ENCODE measurements at places on chromosomes 5 and 9. TPM values are rescaled to one million over a fixed set of nuclear protein-coding genes. Genes with fewer than 3 reads are reported as not detected.

DNA sequence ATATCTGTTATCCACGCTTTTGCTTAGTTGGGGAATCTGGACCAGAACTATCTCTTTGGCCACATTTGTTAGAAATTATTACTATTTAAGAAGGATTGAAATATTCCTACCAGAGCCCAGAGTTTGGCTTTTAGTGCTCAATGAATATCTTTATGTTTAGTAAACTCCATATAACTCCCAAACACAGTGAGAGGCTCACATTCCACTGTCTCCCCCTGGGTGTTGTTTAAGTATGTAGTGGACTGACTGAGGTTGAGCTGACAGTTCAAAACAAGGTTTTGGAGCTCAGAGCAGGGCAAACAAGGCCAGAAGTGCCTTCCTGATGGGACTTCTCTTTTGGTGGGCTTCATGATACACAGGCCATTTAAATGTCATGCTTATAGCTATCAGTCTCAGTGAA is 216.0 kb downstream of the SMARCA2 start:
- DNase-seq = no peak

DNA sequence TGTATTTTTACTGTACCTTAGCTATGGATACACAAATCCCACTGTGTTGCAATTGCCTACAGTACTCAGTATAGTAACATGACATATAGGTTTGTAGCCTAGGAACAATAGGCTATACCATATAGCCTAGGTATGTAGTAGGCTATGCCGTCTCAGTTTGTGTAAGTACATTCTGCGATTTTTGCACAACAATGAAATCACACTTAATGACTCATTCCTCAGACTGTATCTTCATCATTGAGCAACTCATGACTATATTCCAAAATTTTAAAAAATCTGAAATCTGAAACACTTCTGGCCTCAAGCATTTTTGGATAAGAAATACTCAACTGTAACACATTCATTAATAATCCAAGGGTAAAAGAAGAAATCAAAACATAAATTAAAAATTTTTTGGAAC is 666.8 kb upstream of the GRAMD2B start:
- DNase-seq = no peak

- no peak for DNase-seq
These were observed 24.6 kb downstream of the HSDL2 start for GRCh38 chr9:112404508-112404932.

GRCh38 chr9:131347376-131348020 is 46.4 kb upstream of the PRRC2B start:
- DNase-seq = no peak

- DNase-seq = peak; percentile 78
These were observed 185.3 kb upstream of the WWC1 start for GRCh38 chr5:168106008-168106761.

GRCh38 chr5:140545606-140546005 is 1.9 kb upstream of the EIF4EBP3 start:
- DNase-seq = no peak

DNA sequence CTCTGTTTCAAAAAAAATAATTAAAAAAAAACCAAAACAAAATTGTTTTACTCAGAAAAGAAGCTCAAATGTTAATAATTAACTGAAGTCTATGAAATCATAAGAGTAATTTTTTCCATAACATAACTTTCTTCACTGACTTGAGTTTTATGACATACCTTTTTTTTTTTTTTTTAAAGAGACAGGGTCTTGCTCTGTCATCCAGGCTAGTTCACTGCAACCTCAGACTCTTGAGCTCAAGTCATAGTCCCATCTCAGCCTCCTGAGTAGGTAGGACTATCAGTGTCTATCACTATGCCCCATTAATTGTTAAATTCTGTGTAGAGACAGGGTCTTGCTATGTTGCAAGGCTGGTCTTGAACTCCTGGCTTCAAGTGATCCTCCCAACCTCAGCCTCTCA is 21.9 kb downstream of the SAR1B start:
- no peak for DNase-seq

The SHISAL2B gene
- not detected for total RNA-seq

The CDH9 gene
- total RNA-seq = not detected
